ENCODE measurements at places on chromosomes 2 and 18. TPM values are rescaled to one million over a fixed set of nuclear protein-coding genes. Genes with fewer than 3 reads are reported as not detected.

- no peak for DNase-seq
Observed at GRCh38 chr18:50466634-50467033, 91.8 kb downstream of the SKA1 start.

GRCh38 chr2:19893520-19894133 lies 8.2 kb downstream of the TTC32 start:
- DNase-seq, result peak; percentile 65

GRCh38 chr18:51171625-51172259 lies 25.7 kb downstream of the MEX3C start:
- no peak for DNase-seq

RAMP1 gene
- not detected for total RNA-seq

SCYGR2 gene
- not detected for total RNA-seq

DNA sequence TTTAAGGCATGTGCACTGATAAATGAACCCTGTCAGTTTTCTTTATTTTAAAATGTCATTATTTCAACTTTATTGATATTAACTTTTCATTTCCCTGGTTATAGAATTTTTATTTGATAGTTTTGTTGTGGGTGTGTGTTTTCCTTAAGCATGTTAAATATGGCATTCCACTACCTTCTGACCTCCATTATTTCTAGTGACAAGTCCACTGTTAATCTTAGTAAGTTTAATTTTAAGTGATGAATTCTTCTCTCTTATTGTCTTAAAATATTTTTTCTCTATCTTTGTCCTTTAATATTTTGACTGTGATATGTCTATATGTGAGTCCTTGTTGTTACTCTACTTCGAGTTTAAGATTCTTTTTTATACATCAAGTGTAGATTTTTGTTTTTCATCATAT lies 685.7 kb downstream of the GALR1 start:
- no peak for DNase-seq

DNA sequence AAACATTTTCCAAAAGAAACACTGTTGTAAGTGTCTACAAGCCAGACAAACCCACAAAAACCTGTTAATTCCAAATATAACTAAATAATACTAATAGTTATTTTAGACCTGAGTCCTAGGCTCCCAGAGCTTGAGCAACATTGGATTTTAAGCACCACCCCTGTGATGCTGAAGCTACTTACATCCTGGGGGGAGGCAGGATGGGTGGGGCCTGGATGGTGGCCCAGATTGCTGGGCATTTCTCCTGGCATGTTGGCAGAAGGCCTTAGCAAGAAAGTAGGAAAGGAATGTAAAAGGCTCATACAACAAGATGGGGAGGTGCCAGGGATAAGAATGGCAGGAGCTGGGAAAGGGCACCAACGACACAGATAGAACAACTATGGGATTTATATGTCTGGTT lies 50.7 kb upstream of the OTX1 start:
- no peak for DNase-seq

- DNase-seq, result no peak
Observed at GRCh38 chr2:177983183-177983788, 89.3 kb downstream of the PDE11A start.

GRCh38 chr2:109290887-109291643 lies 162.1 kb downstream of the SH3RF3 start:
- no peak for DNase-seq

TMEM163 gene
- not detected for total RNA-seq

DNA sequence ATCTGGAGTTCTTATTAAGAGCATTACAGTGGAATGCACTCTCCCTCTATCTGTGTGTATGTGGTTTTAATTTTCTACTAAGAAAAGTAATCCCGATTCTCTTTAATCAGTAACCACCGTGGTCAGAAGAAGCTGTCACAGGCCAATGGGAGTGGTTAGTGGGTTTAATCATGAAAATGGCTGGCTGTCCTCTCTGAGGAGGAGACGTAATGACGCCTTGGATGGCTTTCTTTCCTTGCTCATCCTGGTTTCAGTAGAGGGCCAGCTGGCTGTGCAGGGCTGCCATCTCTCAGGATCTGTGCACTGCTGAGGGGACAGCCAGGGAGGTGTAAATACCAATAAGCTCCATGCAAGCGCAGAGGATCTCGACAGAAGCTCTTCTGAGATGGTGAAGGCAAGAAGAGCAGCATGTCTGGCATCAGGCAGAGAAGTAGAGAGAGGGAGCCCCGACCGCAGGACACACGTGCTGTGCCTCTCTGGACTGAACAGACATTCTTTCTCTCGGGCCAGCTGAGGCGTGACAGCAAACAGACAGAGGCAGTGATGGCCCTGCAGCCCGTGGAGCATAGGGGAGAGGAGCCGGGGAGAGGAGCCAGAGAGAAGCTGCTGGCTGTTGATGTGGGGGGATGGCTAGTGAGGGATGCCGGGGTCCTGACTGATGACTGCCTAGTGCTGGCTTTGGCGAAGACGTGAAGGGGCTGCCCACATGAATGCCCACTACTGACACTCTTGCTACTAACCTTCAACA lies 65.1 kb upstream of the DAPL1 start:
- no peak for DNase-seq

DNA sequence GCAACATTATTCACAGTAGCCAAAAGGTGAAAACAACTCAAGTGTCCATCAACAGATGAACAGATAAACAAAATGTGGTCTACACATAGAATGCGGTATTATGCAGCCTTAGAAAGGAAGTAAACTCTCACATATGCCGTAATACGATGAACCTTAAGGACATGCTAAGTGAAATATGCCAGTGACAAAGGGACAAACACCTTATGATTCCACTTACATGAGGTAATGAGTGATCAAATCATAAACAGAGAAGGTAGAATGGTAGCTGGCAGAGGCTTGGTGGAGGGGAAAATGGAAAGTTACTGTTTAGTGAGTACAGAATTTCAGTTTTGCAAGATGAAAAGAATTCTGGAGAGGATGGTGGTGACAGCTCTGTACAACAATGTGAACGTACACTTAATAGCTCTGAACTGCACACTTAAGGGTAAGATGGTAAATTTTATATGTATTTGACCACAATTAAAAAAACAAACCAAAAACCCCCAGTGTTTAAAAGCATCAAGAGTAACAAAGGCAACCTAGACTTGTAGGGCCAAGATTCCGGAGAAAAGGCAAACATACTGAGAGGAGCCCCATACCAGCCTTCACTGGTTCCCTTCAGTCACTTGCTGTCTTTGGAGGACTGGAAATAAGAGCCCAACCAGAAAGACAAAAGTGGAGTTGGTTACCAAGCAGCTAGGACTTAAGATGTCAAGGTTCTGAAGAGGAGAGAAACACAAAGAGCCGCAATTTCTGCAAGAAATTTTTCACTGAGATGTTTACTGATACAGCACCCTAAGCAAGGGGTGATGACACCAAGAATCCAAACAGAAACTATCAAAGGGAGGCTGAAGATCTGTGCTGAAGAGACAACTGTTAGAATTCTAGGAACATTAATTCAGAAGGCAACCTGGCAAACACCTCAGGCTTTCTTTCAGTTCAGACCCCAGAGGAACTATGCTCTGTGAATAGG lies 61.3 kb downstream of the CUL3 start:
- no peak for DNase-seq

- DNase-seq, result no peak
Observed at GRCh38 chr2:224724331-224724730, 8.2 kb upstream of the CCDC195 start.

- no peak for DNase-seq
Observed at GRCh38 chr2:228377533-228377932, 196.0 kb upstream of the SPHKAP start.

GRCh38 chr18:49059028-49059834 lies 108.5 kb upstream of the SMAD7 start:
- no peak for DNase-seq

PPIL3 gene
- total RNA-seq, result 31.2 TPM

- peak; percentile 68 for DNase-seq
Observed at GRCh38 chr2:173239644-173240043, 115.0 kb upstream of the CDCA7 start.

PPP3R1 gene
- total RNA-seq, result 62.5 TPM

- DNase-seq, result no peak
Observed at GRCh38 chr2:86319700-86320580, 17.5 kb downstream of the REEP1 start.

- no peak for DNase-seq
Observed at GRCh38 chr2:231163414-231164095, 34.9 kb upstream of the ARMC9 start.

DNA sequence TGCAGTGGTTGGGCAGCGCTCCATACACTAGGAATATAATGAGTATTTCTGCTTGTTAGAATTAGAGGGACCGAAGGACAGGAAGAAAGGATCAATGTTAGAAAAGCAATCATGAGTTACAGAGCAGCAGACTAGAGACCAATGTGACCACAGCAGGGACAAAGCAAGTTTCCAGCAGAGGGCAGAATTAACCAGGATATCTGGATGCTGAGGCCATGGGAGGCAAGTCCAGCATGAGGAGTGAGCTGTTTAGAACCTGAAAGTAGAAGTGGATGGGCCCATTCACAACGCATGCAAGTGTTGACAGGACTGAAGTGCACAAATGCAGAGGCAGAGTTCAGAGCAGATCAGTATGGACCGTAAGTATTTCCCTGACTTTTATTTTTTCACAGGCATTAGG lies 910.4 kb upstream of the GYPC start:
- DNase-seq, result peak; percentile 11

DNA sequence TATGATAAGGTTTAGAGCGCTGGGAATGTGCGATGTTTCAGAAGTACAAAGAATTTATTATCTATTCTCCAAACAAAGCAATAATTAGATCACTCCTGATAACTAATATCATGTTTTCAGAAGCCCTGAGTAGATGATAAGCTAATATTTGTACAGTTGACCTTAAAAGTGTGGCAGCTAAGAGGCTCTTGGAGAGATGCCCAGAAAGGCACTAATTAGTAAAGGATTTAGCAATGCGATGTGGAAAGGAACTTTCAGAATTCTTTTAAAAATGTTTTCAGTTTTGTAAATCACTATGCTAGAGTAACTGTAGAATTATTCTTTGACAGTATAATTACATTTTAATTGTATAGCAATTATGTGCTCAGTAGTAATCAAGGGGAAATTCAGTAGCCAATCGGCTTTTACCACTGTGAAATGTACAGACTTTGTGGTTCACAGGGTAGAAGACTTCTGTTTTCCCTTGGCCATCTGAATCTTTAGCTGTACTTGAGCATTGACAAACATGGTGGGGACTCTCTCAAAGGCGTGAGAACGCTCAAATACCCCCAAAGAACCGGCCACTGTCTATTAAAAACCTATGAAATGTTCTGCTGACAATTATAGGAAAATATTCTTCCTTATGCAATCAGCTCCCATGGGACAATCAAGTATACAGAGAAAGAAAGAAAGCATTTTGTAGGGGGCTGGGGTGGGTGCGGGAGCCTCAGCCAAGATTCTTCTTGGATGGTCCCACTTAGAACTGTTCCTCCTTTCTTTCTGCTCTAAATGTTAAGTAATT lies 262.8 kb upstream of the AGAP1 start:
- no peak for DNase-seq

DNA sequence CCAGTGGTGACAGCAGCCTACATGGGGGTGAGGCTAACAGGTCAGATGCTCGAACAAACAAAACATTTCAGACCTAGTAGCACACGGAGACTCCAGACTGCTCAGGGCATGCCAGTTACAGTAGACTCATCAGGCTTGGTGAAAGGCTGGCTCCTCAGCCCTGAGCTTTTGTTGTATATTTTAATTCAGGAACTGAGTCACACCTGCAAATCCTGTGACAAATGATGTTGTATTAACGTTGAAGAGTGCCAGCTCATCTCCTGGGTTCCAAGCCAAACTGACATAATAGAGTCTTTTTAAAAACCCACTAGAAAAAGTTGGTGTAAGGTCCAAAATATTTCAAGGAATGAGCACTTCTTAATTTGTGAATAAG lies 65.3 kb downstream of the C1D start:
- DNase-seq, result no peak

DNA sequence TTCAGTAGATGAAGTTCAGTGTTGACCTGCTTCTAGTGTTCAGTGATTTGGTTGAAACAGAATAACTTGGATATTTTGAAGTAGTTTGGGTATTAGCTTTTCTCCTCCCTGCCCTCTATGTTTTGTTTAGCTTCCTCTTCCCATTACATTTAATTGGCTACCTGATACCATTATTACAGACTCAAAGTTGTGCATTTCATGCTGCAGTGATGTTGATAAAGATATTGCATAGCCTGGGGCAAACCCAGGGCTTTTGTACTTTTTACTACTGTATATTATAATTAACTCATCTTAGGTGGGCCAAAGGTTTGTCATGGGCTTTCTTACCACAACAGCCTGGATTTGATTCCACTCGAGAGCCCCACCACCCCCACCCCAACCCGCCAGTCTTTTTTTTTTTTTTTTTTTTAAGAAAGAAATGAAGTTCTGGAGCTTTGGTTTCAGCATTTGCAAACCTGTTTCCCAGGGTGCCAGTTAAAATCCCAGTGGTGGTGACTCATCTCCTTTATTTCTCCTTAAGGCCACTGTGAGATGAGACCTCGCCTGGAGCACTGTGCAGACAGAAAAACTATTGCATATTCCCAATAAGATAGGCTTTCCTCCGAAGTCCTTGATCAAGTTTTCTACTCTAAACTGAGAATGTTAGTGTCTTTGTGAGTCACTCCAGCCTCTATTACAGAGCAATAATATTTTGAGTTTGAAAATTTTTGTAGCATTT lies 393.7 kb upstream of the FANCL start:
- no peak for DNase-seq

- no peak for DNase-seq
Observed at GRCh38 chr2:226001716-226002115, 602.2 kb downstream of the NYAP2 start.

- no peak for DNase-seq
Observed at GRCh38 chr2:134636714-134637113, 82.1 kb downstream of the TMEM163 start.

DNA sequence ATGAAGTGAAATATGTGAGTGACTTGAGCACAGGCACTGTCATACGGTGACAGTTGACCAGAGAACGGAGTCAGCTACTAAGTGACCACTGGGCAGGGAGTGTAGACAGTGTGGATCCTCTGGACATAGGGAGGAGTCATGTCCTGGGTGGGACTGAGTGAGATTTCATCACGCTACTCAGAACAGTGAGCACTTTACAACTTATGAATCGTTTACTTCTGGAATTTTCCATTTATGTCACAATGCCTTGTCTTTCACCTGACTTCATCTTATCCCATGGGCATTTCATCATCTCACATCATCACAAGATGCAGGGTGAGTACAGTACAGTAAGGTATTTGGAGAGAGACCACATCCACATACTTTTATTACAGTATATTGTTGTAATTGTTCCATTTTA lies 29.0 kb downstream of the PTPRM start:
- no peak for DNase-seq

All from GM12878 (cell line).